ENCODE measurements at places on chromosomes 4 and X.

DNA sequence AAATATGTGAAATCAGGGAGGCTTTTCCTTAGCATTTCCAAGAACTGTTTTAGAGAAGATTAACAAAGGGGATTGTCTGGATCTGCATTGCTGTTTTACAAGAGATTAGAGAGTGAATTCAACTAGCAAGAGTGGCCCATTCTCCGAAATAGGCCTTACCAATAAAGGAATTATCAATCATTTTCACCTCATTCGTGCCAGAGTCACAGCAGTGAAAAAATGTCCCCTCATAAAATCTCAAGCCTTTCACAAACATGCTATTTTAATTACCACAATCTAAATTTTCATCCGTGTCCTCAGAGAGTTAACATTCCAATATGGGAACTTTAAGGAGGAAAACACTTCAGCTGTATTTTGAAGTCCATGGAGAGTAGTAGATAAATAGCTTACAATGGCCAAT lies 979.6 kb downstream of the RPA4 start:
- no peak for DNase-seq

DNA sequence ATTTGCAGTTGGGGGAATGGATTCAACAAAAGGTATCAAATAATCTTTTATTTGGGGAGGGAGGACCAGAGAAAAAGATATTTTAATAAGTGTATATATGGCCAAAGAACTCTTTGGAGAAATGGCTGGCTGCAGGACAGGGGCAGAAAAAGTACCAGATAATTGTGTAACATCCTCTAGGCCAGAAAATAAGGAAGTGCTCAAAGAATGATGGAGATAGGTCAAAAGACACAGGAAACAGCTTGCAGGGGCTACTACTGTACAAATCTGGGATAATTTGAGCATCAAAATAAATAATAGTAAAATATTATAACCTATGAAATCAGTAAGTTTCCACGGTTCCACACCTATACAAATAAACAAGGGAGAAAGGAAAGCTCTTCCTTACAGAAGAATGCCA lies 34.8 kb downstream of the KLHL5 start:
- DNase-seq, result no peak

DNA sequence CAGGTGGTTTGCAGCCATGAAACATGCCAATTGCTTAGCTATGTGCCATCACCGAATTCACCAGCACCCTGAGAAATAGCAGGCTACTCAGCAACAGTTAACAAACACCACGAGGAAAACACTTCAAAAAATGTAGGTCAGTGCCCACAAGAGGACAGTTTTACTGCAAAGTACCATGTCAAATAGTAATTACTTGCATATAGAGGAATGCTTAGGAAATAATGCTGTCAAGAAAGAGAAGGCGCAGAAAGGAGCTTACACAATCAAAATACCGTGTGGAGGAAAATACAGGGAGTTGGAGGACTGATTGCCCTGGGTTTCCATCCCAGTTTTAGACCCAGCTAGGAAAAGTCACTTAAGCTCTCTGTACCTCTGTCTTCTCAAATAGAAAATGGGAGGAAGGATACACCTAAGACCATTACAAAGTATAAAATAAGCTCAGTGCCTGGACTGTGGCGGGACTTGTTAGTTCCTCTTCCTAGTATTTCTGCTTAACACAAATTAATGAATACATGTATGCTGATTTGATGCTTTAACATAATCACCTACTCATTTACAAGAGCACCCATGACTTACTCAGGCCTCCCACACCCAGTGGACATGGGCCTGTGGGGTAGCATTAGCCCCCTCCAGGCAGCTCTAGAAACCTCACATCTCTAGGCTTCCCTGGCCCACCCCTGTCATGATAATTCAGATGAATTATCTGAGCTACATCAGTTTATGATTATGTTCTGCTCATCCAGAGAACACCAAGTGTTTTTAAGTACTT lies 44.5 kb upstream of the IL21 start:
- no peak for DNase-seq

- no peak for DNase-seq
Observed at GRCh38 chr4:78354782-78355181, 196.8 kb upstream of the ANXA3 start.

GRCh38 chr4:184812651-184813181 lies 13.1 kb downstream of the ACSL1 start:
- DNase-seq, result no peak

DNA sequence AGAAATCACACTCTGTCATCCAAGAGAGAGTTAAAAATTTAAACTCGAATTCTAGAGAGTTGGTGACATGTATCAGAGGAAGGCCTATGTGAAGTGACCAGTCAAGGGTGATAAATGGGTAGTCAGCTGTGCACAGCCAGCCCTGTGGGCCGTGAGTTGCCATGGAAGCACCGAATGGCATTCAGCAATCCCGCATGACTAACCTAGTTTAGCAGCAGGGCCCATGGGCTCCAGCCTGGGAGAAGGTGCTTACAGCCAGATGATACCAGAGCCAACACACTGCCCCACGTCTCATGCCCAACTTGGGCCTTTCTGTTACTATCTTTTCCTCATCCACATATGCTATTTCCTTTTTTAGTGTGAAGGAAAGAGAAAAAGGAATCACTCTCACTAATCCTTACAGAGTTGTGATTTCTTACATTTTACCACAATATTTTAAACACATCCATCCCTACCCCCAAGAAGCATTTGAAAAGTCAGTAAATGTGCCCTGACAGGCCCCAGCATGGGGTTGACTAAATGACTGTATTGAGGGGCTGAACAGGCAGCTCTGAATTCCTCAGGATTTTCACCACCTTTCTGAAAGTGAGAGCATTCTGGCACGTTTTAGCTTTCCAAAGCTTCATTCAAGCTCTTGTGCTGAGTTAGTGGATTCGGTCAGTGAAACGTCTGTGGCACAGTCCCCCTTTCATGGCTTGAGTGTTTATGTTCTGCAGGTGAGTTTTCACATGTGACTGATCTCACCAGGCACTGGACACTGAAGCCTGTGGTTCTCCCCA lies 104.2 kb downstream of the AFF1 start:
- no peak for DNase-seq

DNA sequence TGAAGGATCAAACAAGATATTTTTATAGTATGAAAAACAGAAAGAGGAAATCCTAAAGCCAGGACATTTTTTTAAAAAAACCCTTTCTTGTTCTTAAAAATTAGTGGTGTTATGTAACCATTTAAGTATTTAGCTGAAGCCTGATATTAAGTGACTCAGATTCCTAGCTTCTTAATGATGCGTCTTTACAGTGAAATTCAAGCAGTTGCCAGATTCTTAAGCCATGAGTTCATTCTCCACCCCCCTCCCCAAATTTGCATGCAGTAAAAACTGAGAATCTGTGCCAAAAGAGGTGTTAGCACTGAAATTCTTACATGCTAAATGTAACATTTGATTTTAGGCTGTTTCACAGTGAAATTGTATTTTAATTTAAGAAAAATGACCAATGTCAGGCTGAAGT lies 180.8 kb downstream of the RAPGEF2 start:
- DNase-seq, result no peak

DNA sequence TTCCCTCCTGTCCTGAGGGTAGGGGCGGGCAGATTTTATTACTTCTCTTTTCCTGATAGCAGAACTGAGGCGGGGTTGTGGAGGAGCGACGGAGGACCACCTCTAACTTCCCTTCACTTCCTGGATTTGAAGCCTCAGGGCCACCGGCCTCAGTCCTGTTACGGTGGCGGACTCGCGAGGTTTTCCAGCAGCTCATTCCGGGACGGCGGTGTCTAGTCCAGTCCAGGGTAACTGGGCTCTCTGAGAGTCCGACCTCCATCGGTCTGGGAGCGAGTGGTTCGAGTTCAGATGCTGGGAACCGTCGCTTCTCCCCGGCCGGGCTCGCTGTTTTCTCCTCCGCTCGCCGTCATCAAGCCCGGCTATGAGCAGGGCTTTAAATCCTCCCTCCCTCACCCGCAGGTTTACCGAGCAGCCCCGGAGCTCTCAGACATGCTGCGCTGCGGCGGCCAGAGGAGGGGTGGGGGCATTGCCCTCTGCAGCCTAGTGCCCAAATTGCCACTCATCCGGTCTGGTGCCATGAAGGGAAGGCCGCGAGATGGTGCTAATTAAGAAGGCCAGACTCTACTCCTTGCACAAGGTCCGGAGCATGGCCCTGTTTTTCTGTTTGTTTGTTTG lies 23.3 kb downstream of the HAND2 start:
- DNase-seq, result no peak

DNA sequence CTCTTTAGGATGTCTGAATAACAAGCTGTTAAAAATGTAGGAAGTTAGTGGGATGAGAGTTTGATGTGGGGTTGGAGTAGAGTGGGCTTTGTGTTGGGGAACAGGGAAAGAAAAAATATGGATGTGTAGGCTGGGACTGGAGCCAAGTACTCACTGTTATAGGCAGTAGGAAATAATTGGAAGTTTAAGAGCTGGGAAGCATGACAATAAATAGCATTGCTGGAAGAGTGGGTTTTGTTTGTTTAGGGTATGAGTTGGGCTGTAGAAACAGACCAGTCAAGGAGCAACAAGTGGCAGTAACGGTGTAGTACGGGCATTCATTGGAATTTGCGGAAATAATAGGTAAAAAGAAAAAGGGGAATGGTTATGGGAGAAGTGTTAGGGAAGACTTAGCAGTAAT lies 81.6 kb downstream of the KDM6A start:
- no peak for DNase-seq

DNA sequence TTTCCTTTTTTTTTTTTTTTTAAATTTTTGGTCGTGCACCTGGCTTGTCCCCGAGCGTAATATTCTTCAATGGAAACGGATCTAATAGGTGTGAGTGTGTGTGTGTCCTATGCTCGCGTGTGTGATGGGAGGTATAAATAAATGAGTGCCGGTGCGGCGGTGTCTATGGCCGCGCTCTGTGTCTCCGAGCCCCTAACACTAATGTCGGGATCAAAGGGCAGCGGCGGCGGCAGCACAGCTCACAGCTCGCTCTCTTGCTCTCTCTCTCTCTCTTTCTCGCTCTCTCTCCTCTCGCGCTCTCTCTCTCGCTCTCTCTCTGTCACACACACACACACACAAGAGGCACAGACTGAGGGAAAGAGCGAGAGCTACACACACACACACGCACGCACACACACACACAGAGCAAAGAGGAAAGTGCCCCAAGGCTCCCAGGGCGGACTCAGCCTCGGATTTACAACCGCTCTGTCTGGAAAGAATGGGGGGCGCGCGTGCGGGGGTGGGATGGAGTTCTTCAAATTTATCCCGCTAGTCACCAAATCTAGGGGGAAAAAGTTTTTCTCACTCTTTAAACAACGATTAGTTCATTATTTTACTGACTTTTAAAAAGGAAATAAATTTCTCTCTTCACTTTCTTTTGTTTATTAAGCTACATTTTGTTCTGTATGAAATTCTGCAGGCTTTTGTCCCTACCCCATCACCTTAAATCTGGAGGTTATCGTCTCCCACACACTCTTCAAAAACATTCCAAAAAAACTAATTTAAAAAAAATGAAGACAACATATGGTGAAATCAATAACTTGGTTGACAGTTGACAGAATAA lies at the start of gene ZNF827:
Gene ZNF827, minus strand, starts transcription at position 206 of the 823 bp plus-strand sequence. CDS start 416 bp downstream, outside the sequence.
- peak; percentile 53 for DNase-seq

GRCh38 chr4:100790836-100791615 lies 273.2 kb upstream of the EMCN start:
- DNase-seq, result no peak

Measured in T-helper 2 cell (primary cell).